ENCODE measurements at places on chromosomes 7 and 10. TPM values are rescaled to one million over a fixed set of nuclear protein-coding genes. Genes with fewer than 3 reads are reported as not detected.

GRCh38 chr10:35416619-35417312 is 80.5 kb downstream of the CCNY start:
- H3K4me3 ChIP-seq, result no peak overlapping the region
- H3K27ac ChIP-seq, result no peak overlapping the region
- no peaks in the 10 kb centered on the region for H3K4me1 ChIP-seq
- DNase-seq, result no peak

- H3K4me3 ChIP-seq, result no peak overlapping the region
- H3K27me3 ChIP-seq, result no peaks in the 10 kb centered on the region
- H3K36me3 ChIP-seq, result no peaks in the 10 kb centered on the region
- H3K4me1 ChIP-seq, result no peaks in the 10 kb centered on the region
Observed at GRCh38 chr7:77420438-77420837, 4.3 kb upstream of the GSAP start.

DDC gene
- 0.23 TPM for polyA plus RNA-seq

HKDC1 gene
- polyA plus RNA-seq, result 4.6 TPM

DNA sequence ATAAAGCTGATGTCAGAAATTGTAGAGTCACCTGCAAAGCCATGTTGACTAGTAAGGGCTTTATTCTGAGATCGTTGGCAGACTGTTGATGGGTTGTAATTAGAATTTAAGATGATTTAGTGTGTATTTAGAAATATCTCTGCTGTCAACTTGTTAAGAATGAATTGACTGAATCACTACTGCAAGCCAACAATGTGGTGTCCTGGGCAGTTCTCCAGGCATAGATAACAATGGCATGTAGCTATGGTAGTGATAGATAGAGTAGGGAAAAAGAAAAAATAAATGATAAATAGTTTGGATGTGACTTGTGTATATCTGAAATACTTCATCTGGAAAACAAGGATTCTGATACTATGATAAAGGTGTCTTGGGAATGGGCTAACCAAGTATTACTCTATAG is 640.2 kb downstream of the ARL4A start:
- no peaks in the 10 kb centered on the region for H3K36me3 ChIP-seq
- no peaks in the 10 kb centered on the region for H3K4me1 ChIP-seq
- no peaks in the 10 kb centered on the region for H3K27me3 ChIP-seq
- DNase-seq, result no peak
- H3K4me3 ChIP-seq, result no peak overlapping the region

DNA sequence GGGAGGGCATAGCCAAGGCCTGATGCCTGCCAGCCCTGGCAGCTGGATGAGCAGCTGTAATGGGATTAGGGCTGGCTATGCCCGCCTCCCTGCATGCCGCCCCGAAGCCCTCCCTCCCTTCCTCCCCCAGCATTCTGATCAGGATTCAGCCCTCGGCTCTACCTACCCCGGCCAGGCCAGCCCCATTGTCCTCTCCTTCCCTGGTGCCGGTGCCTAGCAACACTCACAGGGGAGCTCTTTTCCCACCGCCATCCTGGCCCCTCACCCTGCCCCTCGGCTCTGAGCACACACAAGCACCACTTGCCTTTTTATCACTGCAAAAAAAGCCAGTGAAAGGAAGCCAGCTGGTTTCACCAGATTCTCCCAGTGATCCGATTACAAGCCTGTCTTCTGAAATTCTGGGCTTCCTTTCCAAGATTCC is 9.0 kb upstream of the ADCYAP1R1 start:
- peak; percentile 38 for DNase-seq
- H3K27ac ChIP-seq, result no peak overlapping the region
- H3K36me3 ChIP-seq, result no peaks in the 10 kb centered on the region
- H3K27me3 ChIP-seq, result no peaks in the 10 kb centered on the region

DNA sequence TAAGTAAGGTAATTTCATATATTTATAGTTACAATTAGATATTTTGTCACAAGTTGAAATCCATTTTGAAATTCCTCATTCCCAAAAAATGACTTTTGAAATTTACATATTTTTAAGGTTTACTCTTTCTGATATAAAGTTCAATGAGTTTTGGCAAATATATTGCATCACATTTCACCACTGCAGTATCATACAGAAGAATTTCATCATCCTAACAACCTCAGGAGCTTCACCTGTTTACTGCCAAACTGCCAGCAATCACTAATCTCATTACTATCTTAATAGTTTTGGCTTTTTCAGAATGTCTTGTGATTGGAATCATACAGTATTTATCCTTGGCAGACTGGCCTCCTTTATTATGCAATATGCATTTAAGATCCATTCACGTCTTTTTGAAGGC is 1578.9 kb downstream of the REEP3 start:
- no peaks in the 10 kb centered on the region for H3K36me3 ChIP-seq
- no peak overlapping the region for H3K4me3 ChIP-seq
- no peak for DNase-seq
- no peak overlapping the region for H3K27ac ChIP-seq

GRCh38 chr10:15898046-15898445 is 37.7 kb upstream of the MINDY3 start:
- DNase-seq, result no peak
- H3K4me3 ChIP-seq, result no peak overlapping the region
- no peaks in the 10 kb centered on the region for H3K4me1 ChIP-seq
- no peak overlapping the region for H3K27ac ChIP-seq
- no peaks in the 10 kb centered on the region for H3K36me3 ChIP-seq
- peaks cover 5% of the 10 kb centered on the region for H3K27me3 ChIP-seq
